ENCODE measurements at places on chromosomes 3 and 15. TPM values are rescaled to one million over a fixed set of nuclear protein-coding genes. Genes with fewer than 3 reads are reported as not detected.

FBXW12 gene
- not detected for total RNA-seq

TICRR gene
- 6.0 TPM for total RNA-seq

HTR3E gene
- total RNA-seq = not detected

DLL4 gene
- total RNA-seq = 24.1 TPM

HRG gene
- total RNA-seq = not detected

DNAH12 gene
- under 0.01 TPM for total RNA-seq

LYZL4 gene
- total RNA-seq = not detected

LDHAL6B gene
- total RNA-seq = not detected

DGKG gene
- 2.9 TPM for total RNA-seq

ZNF662 gene
- 1.1 TPM for total RNA-seq

CLRN1 gene
- total RNA-seq = not detected

ROBO1 gene
- 2.6 TPM for total RNA-seq

RFTN1 gene
- 65.2 TPM for total RNA-seq

AGBL1 gene
- total RNA-seq = not detected

DET1 gene
- 3.5 TPM for total RNA-seq

ISG20 gene
- 18.9 TPM for total RNA-seq

PIK3R4 gene
- total RNA-seq = 44.2 TPM

AADACL2 gene
- total RNA-seq = not detected

SH2D7 gene
- not detected for total RNA-seq

Data from mammary microvascular endothelial cell (primary cell).